Right atrium auricular region (tissue), 2 donors: ENCODE measurements at places on chromosomes 2 and 18. TPM values are rescaled to one million over a fixed set of nuclear protein-coding genes. Genes with fewer than 3 reads are reported as not detected.

DNAJC5G gene
- total RNA-seq, result 0.59 TPM

CPSF3 gene
- total RNA-seq, result 13.9 TPM

HOXD3 gene
- not detected for total RNA-seq

ZSWIM2 gene
- not detected for total RNA-seq

EMX1 gene
- 0.31 TPM for total RNA-seq

COL3A1 gene
- total RNA-seq, result 86.4 TPM

HOXD8 gene
- 1.1 TPM for total RNA-seq

DNAH7 gene
- total RNA-seq, result 0.16 TPM

CFAP65 gene
- not detected for total RNA-seq

POMC gene
- 12.6 TPM for total RNA-seq

CFC1 gene
- 13.4 TPM for total RNA-seq

TGFA gene
- total RNA-seq, result 1.7 TPM

DNA sequence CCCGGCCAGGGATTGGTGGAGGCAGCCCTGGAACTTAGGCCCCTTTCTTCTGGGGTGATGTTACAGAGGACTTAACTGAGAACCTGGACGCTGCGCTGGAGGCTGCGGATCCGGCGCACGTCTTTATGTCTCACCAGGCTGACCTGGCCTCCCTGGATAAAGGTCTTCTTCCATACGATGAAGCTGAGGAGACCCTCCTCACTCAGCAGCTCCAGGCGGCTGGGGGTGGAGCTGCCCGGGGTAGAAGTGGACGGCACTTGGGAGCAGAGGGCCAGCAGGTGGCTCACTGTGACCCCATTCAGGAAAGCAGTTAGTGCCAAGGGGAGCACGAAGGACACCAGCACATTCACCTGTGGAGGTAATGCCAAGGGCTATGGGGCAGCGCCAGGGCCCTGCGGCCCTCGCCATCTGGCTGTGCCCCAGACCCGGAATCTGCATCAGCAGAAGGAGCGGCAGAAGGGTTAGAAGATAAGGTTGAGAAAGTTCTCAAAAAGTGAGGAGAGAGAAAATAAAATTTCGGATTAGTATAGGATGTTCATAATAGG lies 8.0 kb downstream of the NTSR2 start:
- no peak overlapping the region for H3K27ac ChIP-seq
- H3K4me3 ChIP-seq, result no peak overlapping the region
- DNase-seq, result no peak
- H3K27me3 ChIP-seq, result no peaks in the 10 kb centered on the region
- H3K4me1 ChIP-seq, result no peaks in the 10 kb centered on the region

GRCh38 chr2:1621501-1621900 lies 122.8 kb downstream of the PXDN start:
- no peaks in the 10 kb centered on the region for H3K27me3 ChIP-seq
- DNase-seq, result no peak
- H3K4me1 ChIP-seq, result no peaks in the 10 kb centered on the region
- no peak overlapping the region for H3K27ac ChIP-seq
- no peak overlapping the region for H3K4me3 ChIP-seq

- no peak overlapping the region for H3K4me3 ChIP-seq
- H3K27me3 ChIP-seq, result no peaks in the 10 kb centered on the region
- H3K27ac ChIP-seq, result no peak overlapping the region
- DNase-seq, result no peak
- H3K36me3 ChIP-seq, result no peaks in the 10 kb centered on the region
Observed at GRCh38 chr2:196449083-196449482, 190.4 kb upstream of the CCDC150 start.

DNA sequence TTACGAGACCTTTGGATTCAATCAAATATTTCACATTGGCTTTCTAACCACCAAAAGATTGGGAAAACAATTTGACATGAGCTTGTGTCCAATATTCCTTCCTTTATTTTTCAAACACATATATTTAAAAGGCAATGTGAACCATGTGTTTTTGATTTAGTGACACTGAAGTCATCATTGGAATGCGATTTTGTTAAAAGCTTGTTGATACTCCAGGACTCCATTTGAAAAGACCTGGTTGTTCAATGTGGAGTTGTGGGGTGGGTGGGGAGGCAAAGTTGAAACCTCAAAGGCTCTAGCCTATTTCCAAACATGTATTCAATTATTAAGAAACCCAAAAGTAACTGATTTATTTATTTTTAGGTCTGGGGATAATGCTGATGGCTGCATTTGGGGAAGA lies 114.1 kb upstream of the TRIB2 start:
- H3K36me3 ChIP-seq, result no peaks in the 10 kb centered on the region
- H3K27ac ChIP-seq, result no peak overlapping the region
- no peaks in the 10 kb centered on the region for H3K27me3 ChIP-seq
- DNase-seq, result no peak
- H3K4me3 ChIP-seq, result no peak overlapping the region
- H3K4me1 ChIP-seq, result no peaks in the 10 kb centered on the region

DNA sequence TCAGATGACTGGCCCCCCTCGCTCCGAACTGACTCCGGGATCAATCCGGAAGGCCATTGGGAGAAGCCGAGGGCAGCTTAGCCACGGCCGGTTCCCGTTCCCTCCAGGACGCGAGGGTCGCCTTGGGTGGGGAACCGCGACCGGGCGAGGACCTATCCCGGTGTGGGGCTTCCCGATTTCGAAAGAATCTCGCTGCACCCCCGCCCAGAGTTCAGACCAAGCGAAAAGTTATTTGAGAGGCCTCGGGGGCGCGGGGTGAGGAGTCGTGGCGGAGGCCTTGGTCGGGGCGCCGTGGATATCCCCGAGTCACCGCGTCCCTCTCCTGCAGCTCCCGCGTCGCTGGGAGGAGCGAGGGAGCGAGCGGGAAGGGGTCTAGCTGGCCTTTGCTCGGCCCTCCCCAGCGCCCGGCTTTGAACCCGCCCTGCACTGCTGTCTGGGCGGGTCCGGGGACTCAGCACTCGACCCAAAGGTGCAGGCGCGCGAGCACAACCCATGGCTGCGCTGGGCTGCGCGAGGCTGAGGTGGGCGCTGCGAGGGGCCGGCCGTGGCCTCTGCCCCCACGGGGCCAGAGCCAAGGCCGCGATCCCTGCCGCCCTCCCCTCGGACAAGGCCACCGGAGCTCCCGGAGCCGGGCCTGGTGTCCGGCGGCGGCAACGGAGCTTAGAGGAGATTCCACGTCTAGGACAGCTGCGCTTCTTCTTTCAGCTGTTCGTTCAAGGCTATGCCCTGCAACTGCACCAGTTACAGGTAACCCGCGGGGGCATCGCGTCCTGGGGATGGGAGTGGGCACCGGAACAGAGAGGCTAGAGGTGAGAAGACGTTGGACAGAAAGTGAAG lies at the start of gene CYP27A1:
CYP27A1 (plus strand) TSS at position 457 of the 837 bp plus-strand sequence; CDS start at position 493, 36 bp downstream.
- peak; percentile 70 for DNase-seq
- H3K36me3 ChIP-seq, result no peaks in the 10 kb centered on the region
- no peaks in the 10 kb centered on the region for H3K4me1 ChIP-seq
- H3K27me3 ChIP-seq, result no peaks in the 10 kb centered on the region
- H3K27ac ChIP-seq, result peak within 1 kb of the TSS; percentile 80

DNA sequence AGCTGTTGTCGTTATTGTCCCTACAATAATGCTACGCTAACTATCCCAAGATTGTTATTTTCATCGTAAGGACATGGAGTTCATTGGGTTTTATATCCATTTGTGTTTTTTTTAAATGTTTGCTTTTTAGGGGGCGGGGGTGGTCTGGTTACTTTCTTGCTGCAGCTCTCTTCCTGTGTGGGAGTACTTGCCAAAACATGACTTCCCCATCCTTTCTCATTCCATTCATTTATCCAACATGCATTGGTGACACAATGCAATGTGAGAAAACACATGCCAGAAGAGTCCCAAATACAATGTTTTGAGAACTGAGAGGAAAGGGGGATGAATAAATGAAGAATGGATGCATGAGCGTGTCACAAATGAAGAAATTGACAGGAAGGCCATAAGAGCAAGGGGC lies 55.9 kb downstream of the E2F6 start:
- H3K4me1 ChIP-seq, result no peaks in the 10 kb centered on the region
- no peaks in the 10 kb centered on the region for H3K36me3 ChIP-seq
- no peaks in the 10 kb centered on the region for H3K27me3 ChIP-seq
- DNase-seq, result no peak

GRCh38 chr2:206075113-206075512 lies 10.9 kb downstream of the INO80D start:
- no peak for DNase-seq
- no peaks in the 10 kb centered on the region for H3K36me3 ChIP-seq
- H3K4me1 ChIP-seq, result no peaks in the 10 kb centered on the region
- H3K27me3 ChIP-seq, result no peaks in the 10 kb centered on the region
- H3K4me3 ChIP-seq, result no peak overlapping the region

DNA sequence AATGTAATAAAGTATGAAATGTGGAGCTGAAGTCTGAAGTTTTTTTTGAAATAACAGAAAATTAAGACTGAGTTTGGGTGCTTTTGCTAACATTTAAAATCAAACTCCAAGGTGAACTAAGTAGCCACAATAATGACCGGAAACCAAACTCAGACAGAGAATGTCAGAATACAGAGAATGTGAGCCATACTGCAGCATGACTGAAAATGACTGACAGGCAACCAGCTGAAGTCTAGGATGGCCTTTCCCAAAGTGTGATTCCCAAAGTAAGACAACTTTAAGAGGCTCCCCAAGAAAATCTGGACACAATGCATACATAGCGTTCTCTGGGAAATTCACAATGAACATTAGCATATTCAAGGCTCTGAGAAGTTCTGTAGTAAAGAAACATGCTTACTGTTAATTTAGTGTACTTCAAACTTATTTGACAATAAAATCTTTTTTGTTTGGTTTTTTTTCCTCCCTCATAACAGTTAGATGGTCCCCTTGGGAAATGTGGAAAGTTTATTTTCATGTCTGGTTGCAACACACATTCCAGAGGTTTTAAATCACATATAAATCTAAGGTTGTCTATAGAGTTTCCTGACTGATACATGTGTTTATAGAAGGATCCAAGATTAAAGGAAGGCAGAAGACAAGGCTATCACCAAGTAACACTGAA lies 28.6 kb downstream of the PLA2R1 start:
- H3K27me3 ChIP-seq, result peaks cover 4% of the 10 kb centered on the region
- DNase-seq, result no peak
- no peaks in the 10 kb centered on the region for H3K36me3 ChIP-seq
- no peaks in the 10 kb centered on the region for H3K4me1 ChIP-seq

- no peak overlapping the region for H3K27ac ChIP-seq
- H3K4me1 ChIP-seq, result no peaks in the 10 kb centered on the region
- H3K4me3 ChIP-seq, result no peak overlapping the region
- no peak for DNase-seq
- H3K27me3 ChIP-seq, result no peaks in the 10 kb centered on the region
Observed at GRCh38 chr18:68177807-68178702, 536.9 kb downstream of the TMX3 start.

GRCh38 chr2:174594456-174594855 lies 3.1 kb downstream of the WIPF1 start:
- H3K27ac ChIP-seq, result peak overlapping the region; percentile 37
- no peaks in the 10 kb centered on the region for H3K27me3 ChIP-seq
- no peaks in the 10 kb centered on the region for H3K36me3 ChIP-seq
- no peak for DNase-seq
- H3K4me1 ChIP-seq, result no peaks in the 10 kb centered on the region

- H3K27ac ChIP-seq, result no peak overlapping the region
- H3K27me3 ChIP-seq, result no peaks in the 10 kb centered on the region
- no peaks in the 10 kb centered on the region for H3K4me1 ChIP-seq
- H3K4me3 ChIP-seq, result no peak overlapping the region
Observed at GRCh38 chr18:39494211-39494896, 1928.8 kb upstream of the CELF4 start.

GRCh38 chr2:180669016-180669415 lies 311.4 kb upstream of the UBE2E3 start:
- no peak overlapping the region for H3K27ac ChIP-seq
- no peaks in the 10 kb centered on the region for H3K27me3 ChIP-seq
- no peaks in the 10 kb centered on the region for H3K36me3 ChIP-seq
- DNase-seq, result no peak
- no peaks in the 10 kb centered on the region for H3K4me1 ChIP-seq
- H3K4me3 ChIP-seq, result no peak overlapping the region

- no peak for DNase-seq
- H3K27me3 ChIP-seq, result no peaks in the 10 kb centered on the region
Observed at GRCh38 chr18:70469916-70470315, 181.1 kb downstream of the SOCS6 start.

DNA sequence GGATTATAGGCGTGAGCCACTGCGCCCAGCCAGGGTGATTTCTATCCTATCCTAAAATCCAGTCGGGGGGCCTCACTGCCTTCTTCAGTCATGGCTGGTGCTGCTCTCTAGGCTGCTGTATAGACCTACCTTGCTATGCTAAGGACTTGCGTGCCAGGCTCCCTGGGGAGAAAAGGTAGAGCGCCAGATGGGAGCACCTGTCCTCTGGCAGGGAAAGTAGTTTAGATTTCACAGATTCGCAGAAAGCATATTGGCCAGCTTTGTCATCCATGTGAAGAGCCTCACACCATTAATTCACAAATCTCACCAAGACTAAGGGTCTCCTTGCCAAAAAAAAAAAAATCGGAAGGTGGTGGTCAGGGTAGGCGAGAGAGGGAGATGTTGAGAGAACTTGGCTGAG lies 217.6 kb downstream of the ATAD2B start:
- no peak overlapping the region for H3K27ac ChIP-seq
- DNase-seq, result no peak
- no peaks in the 10 kb centered on the region for H3K27me3 ChIP-seq
- H3K4me1 ChIP-seq, result no peaks in the 10 kb centered on the region
- peaks cover 2% of the 10 kb centered on the region for H3K36me3 ChIP-seq
- no peak overlapping the region for H3K4me3 ChIP-seq

DNA sequence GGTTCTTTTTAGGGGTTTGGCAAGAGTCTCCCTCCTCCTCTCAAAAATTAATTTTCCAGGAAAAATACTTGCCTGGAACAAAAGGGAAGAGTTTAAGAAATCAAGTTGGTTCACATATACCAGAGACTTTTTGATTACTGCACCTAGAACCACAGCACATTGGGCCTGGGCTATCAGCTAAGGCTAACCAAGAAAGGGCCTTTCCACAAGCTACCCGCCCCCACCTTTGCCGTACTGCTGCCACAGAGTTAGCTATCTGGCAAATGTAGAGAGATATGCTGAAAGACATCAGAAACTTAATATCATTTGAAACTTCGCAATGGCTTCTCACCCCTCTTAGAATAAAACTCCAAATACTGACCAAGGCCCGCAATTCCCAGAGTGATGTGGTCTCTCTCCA lies 76.9 kb downstream of the AAK1 start:
- H3K27ac ChIP-seq, result no peak overlapping the region
- DNase-seq, result no peak
- H3K36me3 ChIP-seq, result no peaks in the 10 kb centered on the region
- no peaks in the 10 kb centered on the region for H3K27me3 ChIP-seq
- no peaks in the 10 kb centered on the region for H3K4me1 ChIP-seq

- no peak for DNase-seq
- peak within 1 kb of the TSS; percentile 91 for H3K4me3 ChIP-seq
- no peaks in the 10 kb centered on the region for H3K36me3 ChIP-seq
- H3K4me1 ChIP-seq, result peaks cover 18% of the 10 kb centered on the region
- H3K27ac ChIP-seq, result peak within 1 kb of the TSS; percentile 87
- H3K27me3 ChIP-seq, result no peaks in the 10 kb centered on the region
Observed at GRCh38 chr2:11155381-11156035, at the start of gene SLC66A3. Gene SLC66A3, plus strand, starts transcription at chr2:11155467. Its CDS starts 80 bp downstream, at chr2:11155547.
